ENCODE measurements at places on chromosomes 1 and 21.

DNA sequence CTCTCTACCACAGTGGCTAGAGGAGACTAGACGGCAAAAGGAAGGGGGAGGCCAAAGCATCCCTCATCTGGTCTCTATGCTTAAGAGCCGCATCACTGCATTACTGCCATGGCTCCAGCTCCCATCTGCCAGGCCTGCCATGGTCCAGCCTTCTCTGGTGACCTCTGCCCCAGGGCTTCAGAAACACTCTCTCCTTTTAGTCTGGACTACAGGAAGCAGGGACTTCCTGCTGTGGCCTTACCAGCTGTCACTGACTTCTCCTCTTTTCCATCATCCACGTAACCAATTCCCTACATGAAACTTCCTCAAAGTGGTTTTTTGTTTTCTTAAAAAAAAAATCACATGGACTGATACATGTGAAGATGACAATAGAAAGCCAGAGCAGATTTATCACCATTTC lies 323.1 kb upstream of the NFIA start:
- DNase-seq, result no peak

DNA sequence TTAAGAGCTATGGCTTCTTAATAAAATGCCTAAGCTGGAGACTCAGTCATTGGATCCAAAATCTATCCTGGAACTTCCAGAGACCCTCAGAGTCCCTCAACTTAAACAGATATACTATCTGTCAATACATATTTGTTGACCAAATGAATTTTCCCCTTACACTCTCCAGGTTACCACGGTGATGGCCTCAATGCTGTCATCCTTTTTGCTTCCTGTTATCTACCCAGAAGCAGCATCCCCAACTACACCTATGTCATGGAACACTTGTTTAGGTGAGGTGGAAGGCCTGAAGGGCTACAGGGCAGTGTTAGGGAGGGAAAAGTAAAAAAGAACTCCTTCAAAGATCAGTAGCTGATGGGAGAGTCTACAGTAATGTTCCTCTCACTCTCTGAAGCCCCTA lies 4.4 kb upstream of the C1orf56 start:
- DNase-seq, result no peak

- no peak for DNase-seq
These were observed 145.5 kb downstream of the TIAM1 start for GRCh38 chr21:31198575-31198974.

DNA sequence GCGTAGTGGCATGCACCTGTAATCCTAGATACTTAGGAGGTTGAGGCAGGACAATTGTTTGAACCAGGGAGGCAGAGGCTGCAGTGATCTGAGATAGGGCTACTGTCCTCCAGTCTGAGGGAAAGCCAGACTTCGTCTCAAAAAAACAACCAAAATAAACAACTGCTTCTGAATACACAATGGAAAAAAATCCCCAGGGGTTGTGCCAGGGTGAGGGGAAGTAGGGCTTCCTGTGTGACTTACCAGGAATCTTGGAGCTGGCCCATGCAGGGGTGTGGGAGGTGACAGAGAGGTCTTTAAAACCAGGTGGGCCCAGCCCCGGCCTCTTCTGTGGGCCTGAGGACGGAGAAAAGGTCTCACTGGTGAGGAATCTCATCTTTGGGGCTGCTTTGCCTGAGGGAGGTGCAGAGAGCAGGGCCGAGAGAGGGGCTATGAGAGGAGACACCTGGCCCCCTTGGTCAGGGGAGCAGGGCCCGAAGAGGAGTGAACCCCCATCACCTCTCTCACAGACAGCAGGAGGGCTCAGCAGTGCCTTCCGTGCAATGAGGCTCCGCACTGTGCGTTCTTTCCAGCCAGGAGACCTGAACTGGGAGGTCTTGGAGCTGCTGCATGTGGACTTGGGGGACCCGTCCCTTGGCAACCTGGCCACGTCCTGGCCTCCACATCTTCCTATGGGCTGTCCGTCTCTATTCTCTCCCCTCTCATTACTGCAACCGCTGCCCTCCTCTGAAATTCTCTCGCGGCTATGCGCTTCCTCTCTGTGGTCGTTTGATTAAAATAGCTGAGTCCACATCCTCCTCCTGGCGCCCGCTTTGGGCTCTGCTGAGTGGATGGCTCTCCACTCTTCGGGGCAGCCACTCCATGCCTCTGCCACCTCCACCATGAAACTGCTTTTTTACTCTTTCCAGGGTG lies 10.7 kb downstream of the PLA2G5 start:
- no peak for DNase-seq

DNA sequence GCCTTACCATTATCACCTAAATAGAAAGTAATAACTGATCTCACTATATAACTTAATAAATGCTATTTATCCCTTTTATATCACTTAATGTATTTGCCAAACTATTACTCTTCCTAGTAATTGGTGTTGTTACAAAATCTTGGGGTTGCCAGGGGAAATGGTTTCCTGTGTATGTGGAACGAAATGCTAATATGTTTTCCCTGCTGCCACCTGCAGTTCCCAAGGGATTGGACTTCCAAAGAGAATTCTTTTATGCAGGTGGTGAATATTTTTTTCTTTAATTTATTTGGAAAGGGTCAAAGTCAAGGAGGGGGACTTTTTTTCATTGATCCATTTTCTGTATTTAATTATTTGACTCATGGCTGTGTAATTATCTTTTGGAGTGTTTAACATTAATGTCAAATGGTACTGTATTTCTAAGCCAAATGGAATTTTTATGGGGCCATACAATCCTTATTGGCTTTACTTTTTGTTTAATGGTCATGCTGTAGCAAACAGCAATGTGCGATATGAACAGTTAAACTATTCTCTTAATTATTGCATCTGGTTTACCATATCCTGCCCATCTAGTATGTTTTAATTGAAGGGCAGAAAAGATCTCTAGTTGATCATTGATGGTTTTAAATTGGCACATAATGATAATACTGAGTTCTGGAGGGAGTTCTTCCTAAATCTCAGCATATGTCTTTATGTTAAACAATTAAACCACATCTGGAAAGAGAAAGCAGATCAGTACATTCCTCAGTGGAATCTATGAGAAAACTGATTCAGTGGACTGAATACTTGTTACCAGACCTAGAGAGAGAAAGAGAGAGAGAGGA lies 486.3 kb downstream of the TTLL7 start:
- DNase-seq, result no peak
